ENCODE measurements at places on chromosomes 5 and 9. TPM values are rescaled to one million over a fixed set of nuclear protein-coding genes. Genes with fewer than 3 reads are reported as not detected.

The RPL7A gene
- 1,729 TPM for total RNA-seq

DNA sequence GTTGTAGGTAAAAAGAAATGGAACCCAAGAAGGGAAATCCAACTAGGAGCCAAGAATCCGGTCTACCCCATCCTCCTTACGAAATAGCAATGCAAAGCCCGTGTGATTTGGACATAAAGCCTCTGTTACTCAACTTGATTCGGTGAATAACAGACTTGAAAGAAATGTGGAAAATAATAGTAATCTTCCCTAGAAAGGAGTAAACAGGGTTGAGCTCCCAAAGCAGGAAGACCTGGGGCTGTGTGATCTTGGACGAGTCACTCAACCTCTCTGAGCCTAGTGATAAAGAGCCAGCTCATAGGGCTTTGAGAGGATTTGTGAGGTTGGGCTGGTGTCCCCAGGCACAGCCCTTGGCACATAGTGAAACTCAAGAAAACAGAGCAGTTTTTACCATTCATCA, 42.7 kb upstream of the IL17B start:
- no peak for DNase-seq

DNA sequence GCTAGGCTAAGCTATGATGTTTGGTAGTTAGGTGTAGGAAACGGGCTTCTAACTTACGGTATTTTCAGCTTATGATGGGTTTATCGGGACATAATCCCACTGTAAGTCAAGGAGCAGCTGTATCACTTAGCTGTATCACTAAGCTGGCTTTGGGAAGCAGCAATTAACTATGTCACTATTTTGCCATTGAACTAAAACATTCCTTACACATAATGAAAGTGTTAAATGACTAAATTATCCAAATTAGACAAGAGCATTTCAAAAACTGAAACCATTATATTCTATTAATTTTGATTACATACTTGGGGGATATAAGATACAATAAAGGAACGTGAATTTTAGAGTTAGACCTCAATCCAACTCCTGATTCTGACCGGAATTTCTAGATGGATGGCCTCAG, 188.3 kb downstream of the AGTPBP1 start:
- DNase-seq: no peak

DNA sequence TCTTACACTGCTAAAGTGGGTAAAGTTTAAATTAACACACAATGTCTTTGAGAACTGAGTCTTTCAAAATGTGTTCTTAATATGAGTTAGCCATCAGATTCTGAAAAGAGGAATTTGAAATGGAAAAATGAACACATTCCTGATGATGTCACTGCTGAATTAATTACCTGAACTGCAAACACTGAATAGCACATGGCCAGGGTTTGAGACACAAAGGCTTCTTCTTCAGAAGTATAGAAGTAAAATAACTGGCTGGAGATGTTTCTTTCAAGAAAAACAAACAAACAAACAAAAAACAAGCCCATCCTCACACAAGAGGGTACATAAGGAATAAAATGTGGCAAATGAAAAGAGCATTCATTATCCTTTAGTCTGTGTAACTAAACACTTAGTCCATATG, 7.1 kb downstream of the GLIS3 start:
- no peak for DNase-seq

- no peak for DNase-seq
Measured at GRCh38 chr5:148966348-148966747, 96.5 kb downstream of the SH3TC2 start.

- DNase-seq: peak; percentile 75
Measured at GRCh38 chr5:143402553-143403333, 743 bp downstream of the NR3C1 start.

- no peak for DNase-seq
Measured at GRCh38 chr5:54088081-54088480, 222.3 kb downstream of the ARL15 start.

GRCh38 chr5:17203329-17204132, 13.9 kb upstream of the BASP1 start:
- no peak for DNase-seq

DNA sequence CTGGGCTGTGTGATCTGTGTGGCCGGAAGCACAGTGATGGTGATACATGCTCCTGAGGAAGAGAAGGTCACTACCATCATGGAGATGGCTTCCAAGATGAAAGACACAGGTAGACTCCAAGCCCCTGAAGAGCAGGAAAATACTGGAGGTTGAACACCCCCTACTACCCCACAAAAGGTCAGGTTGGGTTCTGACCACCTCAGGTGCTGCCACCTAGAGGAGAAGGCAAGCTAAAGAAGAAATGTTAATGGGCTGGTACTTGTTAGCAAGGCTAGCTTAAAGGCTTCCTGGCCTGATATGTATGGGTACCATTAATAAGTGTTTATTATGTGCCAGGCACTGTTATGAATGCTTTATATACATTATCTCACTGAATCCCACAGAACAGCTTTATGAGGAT, 11.7 kb downstream of the NIPAL4 start:
- DNase-seq: no peak

The CCNI2 gene
- 52.5 TPM for total RNA-seq
